Right atrium auricular region (tissue), 2 donors: ENCODE measurements at places on chromosomes 16 and 17.
A peak's percentile ranks its signal among the peaks of the same experiment; 100 is the strongest.

GRCh38 chr17:38333635-38334295, 10.0 kb downstream of the GPR179 start:
- H3K27ac ChIP-seq: no peak overlapping the region
- H3K4me3 ChIP-seq: no peak overlapping the region
- H3K36me3 ChIP-seq: no peaks in the 10 kb centered on the region
- H3K4me1 ChIP-seq: no peaks in the 10 kb centered on the region
- no peaks in the 10 kb centered on the region for H3K27me3 ChIP-seq
- DNase-seq: no peak

DNA sequence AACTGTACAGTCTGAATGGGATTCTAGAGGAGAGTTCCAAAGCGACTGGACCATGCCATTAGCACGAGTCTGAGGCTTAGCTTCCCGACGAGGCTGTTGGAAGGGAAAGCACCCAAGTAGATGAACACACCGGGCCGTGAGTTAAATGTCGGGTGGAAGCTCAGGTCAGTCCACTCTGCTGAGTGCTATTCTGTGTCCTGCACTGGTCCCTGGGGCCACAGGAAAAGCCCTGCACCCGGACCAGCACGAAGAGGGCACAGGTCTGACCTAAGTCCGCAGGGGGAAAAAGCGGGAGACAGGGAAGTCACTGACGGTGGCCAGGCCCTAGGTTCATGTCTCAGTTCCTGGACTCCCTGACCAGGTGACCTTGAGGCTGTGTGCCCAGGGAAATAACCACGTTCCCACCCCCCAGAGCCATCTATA, 44.1 kb upstream of the RBFOX3 start:
- H3K36me3 ChIP-seq: no peaks in the 10 kb centered on the region
- peaks cover 2% of the 10 kb centered on the region for H3K27me3 ChIP-seq
- H3K4me3 ChIP-seq: no peak overlapping the region
- H3K27ac ChIP-seq: no peak overlapping the region

DNA sequence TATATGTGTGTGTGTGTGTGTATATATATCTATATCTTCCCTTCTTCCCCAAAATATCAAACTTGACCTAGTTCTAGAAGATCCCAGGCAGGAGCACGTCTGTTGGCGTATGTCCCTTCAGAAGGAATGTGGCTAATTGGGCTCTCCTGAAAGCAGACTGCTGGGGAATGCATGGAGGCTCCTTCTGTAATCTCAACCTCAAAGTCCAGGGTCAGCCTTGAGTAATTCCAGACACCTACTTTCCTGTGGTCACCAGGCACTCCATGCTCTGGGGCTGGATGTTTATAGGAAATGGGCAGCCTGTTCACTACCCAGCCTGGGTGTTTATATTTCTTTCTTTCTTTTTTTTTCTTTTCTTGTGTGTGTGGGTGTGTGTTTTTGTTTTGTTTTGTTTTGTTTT, 13.4 kb downstream of the BCO1 start:
- H3K36me3 ChIP-seq: no peaks in the 10 kb centered on the region
- H3K4me1 ChIP-seq: no peaks in the 10 kb centered on the region

GRCh38 chr16:27455700-27456099, 53.7 kb downstream of the IL21R start:
- H3K4me1 ChIP-seq: no peaks in the 10 kb centered on the region
- H3K27ac ChIP-seq: no peak overlapping the region
- no peaks in the 10 kb centered on the region for H3K27me3 ChIP-seq
- DNase-seq: no peak
- H3K4me3 ChIP-seq: no peak overlapping the region

GRCh38 chr16:50261160-50261706, 5.1 kb upstream of the ADCY7 start:
- H3K4me1 ChIP-seq: peaks cover 21% of the 10 kb centered on the region
- H3K36me3 ChIP-seq: no peaks in the 10 kb centered on the region
- no peaks in the 10 kb centered on the region for H3K27me3 ChIP-seq

DNA sequence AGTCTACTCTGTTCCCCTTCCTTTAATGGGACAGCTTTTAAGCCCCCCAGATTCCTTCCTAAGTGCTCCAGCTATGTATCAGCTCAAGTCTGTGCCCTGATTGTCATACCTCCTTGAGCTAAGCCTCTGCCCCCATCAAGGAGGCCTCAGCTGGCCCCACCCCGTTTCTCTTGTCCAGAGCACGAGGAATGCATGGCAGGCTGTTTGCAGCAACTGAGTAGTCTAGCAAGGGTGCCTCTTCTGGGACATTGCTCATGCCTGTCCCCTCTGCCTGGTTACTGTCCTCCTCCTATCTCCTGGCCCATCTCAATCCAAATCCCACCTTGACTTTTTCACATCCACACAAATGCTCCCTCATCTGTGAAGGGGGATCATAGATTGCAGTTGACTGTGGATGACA, 27.8 kb upstream of the TMEM220 start:
- no peaks in the 10 kb centered on the region for H3K36me3 ChIP-seq
- H3K27ac ChIP-seq: no peak overlapping the region
- no peaks in the 10 kb centered on the region for H3K4me1 ChIP-seq
- no peaks in the 10 kb centered on the region for H3K27me3 ChIP-seq

GRCh38 chr16:87678618-87679017, 76.3 kb downstream of the JPH3 start:
- no peak overlapping the region for H3K4me3 ChIP-seq
- H3K27ac ChIP-seq: no peak overlapping the region
- no peaks in the 10 kb centered on the region for H3K4me1 ChIP-seq
- no peaks in the 10 kb centered on the region for H3K36me3 ChIP-seq
- no peak for DNase-seq

DNA sequence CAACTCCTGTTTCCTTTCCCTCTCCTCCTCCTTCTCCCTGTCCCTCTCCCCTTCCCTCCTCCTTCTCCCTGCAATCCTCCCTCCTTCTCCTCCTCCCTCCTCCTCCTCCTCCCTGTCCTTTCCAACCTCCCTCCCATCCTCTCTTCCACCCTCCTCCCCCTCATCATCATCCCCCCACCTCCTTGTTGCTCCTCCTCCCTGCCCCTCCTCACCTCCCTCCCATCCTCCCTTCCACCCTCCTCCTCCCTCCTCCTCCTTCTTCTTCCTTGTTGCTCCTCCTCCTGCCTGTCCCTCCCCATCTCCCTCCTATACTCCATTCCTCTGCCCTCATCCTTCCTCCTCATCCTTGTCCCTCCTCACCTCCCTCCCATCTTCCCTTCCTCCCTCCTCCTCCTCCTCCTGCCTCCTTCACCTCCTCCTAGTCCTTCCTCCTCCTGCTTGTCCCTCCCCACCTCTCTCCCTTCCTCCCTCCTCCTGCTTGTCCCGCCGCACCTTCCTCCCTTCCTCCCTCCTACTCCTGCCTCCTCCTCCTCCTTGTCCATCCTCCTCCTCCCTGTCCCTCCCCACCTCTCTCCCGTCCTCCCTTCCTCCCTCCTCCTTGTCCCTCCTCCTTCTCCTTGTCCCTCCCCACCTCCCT, 222.5 kb downstream of the IRF8 start:
- H3K27ac ChIP-seq: no peak overlapping the region
- no peak overlapping the region for H3K4me3 ChIP-seq
- DNase-seq: no peak
- H3K36me3 ChIP-seq: no peaks in the 10 kb centered on the region

- DNase-seq: no peak
- H3K27ac ChIP-seq: no peak overlapping the region
- H3K27me3 ChIP-seq: no peaks in the 10 kb centered on the region
- H3K4me3 ChIP-seq: no peak overlapping the region
Measured at GRCh38 chr17:21059761-21060160, 16.9 kb upstream of the USP22 start.

DNA sequence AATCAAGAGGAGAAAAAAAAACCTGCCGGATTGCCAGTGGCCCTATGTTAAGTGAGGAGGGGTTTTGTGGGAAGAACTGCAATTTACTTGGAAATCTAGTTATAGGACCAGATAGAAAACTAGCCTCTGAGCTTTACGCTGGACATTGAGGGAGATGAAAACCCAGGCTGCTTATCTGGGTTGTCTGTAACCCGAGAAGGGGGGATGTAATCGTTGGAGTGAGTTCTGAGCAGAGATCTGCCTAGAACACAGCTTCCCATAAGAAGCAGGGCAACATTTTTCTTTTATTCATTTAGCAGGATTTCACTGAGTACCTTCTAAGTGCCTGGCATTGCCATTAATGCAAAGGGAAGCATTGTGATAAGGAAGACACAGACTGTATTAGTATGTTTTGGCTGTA, 70.6 kb downstream of the KATNIP start:
- no peak overlapping the region for H3K4me3 ChIP-seq
- no peaks in the 10 kb centered on the region for H3K27me3 ChIP-seq
- DNase-seq: no peak
- peaks cover 47% of the 10 kb centered on the region for H3K4me1 ChIP-seq

- DNase-seq: no peak
- H3K27ac ChIP-seq: no peak overlapping the region
- H3K27me3 ChIP-seq: no peaks in the 10 kb centered on the region
- H3K4me1 ChIP-seq: no peaks in the 10 kb centered on the region
Measured at GRCh38 chr16:23857256-23857880, 21.6 kb downstream of the PRKCB start.

DNA sequence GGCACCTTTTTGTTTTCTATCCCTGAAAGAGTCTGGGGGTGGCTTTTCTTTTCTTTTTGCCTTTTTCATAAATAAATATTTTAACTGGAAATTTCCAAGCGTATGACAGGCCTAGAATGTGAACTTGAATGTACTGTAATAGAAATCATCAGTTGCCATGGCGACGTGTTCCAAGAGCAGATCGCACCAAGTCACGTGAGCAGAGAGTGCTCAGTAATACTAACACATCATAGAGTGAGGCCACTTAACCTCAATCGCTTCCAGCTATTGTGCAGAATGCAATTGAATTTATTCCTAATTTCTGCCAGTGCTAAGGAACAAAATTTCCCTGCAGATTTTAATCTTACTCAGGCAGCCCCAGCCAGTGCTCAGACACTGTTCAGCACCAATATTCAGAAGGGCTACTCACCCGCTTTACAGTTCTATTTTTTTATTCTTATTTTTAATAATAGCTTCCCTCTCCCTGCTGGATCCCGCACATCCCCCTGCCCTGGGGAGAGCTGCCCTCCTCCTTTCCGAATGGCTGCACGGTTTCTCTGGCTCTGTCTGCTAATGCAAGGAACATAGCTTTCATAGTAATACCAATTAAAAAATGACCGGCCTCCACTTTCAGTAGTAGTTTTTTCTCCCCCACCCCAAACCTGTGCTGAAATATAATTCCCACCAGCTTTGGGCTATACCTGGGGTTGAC, 26.2 kb upstream of the PMFBP1 start:
- no peaks in the 10 kb centered on the region for H3K4me1 ChIP-seq
- no peak overlapping the region for H3K4me3 ChIP-seq
- DNase-seq: peak; percentile 65
- H3K36me3 ChIP-seq: no peaks in the 10 kb centered on the region
- no peaks in the 10 kb centered on the region for H3K27me3 ChIP-seq

DNA sequence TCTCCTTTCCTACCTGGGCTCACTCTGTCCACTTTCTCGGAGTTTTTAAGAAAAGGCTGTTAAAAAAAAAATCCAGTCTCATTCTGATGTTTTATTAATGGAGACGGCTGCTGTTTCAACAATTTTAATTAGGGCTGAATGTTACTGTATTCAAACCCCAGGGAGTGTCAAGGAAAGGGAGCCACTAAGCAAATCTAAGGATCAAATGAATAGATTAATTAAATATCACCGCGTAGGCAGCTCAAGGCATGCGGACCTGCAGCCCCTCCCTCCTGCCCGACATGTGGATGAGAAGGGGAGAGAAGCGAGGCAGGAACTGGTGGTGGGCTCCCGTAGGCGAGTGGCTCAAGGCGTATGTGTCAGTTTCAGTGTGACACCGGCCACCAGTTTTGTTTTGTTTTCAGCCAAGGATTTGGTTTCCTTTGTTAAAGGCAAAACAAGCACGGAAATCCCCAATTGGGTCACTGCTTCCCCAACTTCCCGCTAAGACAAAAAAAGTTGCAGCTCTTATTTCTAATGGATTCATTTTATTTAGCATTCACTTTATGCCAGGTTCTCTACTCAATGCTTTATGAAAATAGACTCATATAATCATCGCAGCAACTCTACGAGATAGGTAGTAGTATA, 110.6 kb downstream of the GP2 start:
- no peaks in the 10 kb centered on the region for H3K27me3 ChIP-seq
- DNase-seq: no peak
- H3K36me3 ChIP-seq: no peaks in the 10 kb centered on the region
- no peak overlapping the region for H3K4me3 ChIP-seq
- H3K4me1 ChIP-seq: no peaks in the 10 kb centered on the region

- H3K27me3 ChIP-seq: no peaks in the 10 kb centered on the region
- H3K4me1 ChIP-seq: no peaks in the 10 kb centered on the region
- no peaks in the 10 kb centered on the region for H3K36me3 ChIP-seq
- no peak overlapping the region for H3K27ac ChIP-seq
- no peak for DNase-seq
Measured at GRCh38 chr17:73819440-73820395, 175.5 kb upstream of the SDK2 start.

- no peak for DNase-seq
- H3K27ac ChIP-seq: no peak overlapping the region
- H3K4me1 ChIP-seq: no peaks in the 10 kb centered on the region
- H3K4me3 ChIP-seq: no peak overlapping the region
Measured at GRCh38 chr17:41880130-41880529, 14.9 kb upstream of the KLHL11 start.

- H3K4me1 ChIP-seq: no peaks in the 10 kb centered on the region
- DNase-seq: no peak
- no peaks in the 10 kb centered on the region for H3K36me3 ChIP-seq
- H3K4me3 ChIP-seq: no peak overlapping the region
Measured at GRCh38 chr16:48526958-48527331, 83.0 kb downstream of the N4BP1 start.

GRCh38 chr16:80612461-80613017, 71.7 kb downstream of the DYNLRB2 start:
- no peaks in the 10 kb centered on the region for H3K4me1 ChIP-seq
- DNase-seq: no peak
- H3K27ac ChIP-seq: no peak overlapping the region
- H3K36me3 ChIP-seq: no peaks in the 10 kb centered on the region
- H3K4me3 ChIP-seq: no peak overlapping the region

DNA sequence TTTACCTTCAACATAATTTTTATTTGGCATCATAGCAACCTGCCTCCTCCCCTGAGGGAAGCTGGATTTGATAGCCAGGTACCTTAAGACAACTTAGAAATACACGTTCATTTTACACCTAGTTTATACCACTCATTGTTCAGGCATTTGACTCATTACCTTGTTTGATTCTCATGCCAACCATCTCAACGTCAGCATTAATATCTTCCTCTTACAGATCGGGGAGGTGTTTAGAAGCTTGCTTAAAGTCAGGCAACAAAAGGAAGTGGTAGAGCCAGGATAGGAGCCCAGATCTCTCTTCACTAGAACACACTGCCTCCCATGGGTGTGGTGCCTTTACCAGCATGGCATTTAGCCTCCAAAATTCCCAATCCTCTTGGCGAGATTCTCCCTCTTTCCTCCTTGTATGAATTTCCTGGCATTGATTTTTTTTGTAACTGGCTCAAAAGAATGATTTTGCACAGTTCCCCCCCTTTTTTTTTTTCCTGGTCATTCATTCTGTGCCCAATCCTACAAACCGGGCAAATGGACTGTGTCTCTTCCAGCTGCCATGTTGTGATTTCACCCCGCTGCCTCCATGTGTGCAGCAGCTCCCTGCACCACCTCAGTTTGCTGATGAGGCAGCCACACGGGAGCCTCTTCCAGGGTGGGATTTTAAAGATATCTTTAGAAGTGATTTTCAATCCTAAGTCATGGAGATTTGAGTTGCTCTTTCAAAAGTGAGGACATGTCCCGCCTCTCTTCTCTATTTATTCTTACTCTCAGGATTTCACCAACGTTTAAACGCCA, 383.6 kb downstream of the UTP18 start:
- no peak for DNase-seq
- H3K27ac ChIP-seq: no peak overlapping the region
- H3K4me3 ChIP-seq: no peak overlapping the region
- no peaks in the 10 kb centered on the region for H3K36me3 ChIP-seq
- H3K4me1 ChIP-seq: no peaks in the 10 kb centered on the region
